Dorsolateral prefrontal cortex (tissue), 122 donors: ENCODE measurements at places on chromosomes 16 and 17. TPM values are rescaled to one million over a fixed set of nuclear protein-coding genes. Genes with fewer than 3 reads are reported as not detected.

The TM4SF5 gene
- total RNA-seq = not detected

The PRSS21 gene
- total RNA-seq = not detected

The CCL8 gene
- not detected for total RNA-seq

The TPSB2 gene
- total RNA-seq = 0.83 TPM

- peak; percentile 24 for DNase-seq
Measured at GRCh38 chr17:83050651-83051395, 28.6 kb upstream of the METRNL start.

DNA sequence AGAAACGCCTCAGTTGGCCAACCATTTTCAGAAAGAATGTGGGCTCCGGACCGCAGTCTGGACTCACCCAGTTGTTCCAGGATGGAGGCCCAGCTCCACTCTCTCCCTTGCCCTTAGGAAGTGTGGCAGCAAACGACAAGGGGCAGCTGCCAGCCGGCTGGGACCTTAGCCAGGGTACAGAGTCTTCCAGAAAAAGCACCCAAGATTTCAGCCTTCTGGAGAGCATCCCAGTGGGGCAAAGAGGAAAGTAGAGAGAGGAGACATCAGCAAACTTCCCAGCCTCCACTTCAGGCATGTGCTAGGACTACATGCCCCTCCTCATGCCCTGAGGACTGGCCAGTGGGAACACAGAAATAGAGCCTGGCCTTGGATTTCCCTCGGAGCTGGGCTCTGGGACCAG is 56.8 kb upstream of the SCNN1B start:
- DNase-seq = no peak

GRCh38 chr17:57604771-57605674 is 140.1 kb downstream of the CCDC182 start:
- DNase-seq = peak; percentile 61
